ENCODE measurements at places on chromosomes 7 and 10. TPM values are rescaled to one million over a fixed set of nuclear protein-coding genes. Genes with fewer than 3 reads are reported as not detected.
A peak's percentile ranks its signal among the peaks of the same experiment; 100 is the strongest.

The FGL2 gene
- total RNA-seq, result 8.8 TPM

The GPRIN2 gene
- total RNA-seq, result not detected

DNA sequence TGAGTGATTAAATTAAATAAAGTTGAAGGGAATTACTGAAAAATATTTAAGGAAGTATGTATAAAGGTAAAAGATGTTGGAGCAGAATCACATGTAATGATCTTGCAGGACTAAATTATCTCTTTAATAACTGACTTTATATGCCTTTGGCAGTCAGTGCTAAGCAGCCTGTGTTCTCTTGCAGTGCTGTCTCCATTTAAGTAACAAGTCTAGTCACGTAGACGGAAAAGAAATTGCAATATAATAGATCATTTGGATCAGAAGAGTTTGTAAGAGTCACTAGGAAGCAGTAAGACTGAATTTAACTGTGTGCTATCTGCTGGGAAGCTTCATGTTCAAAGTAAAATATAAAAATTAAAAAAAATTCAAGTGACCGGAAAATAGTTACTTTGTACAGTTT lies 21.4 kb downstream of the BZW2 start:
- DNase-seq, result no peak

The TMEM176B gene
- total RNA-seq, result not detected

The PRKCQ gene
- not detected for total RNA-seq

DNA sequence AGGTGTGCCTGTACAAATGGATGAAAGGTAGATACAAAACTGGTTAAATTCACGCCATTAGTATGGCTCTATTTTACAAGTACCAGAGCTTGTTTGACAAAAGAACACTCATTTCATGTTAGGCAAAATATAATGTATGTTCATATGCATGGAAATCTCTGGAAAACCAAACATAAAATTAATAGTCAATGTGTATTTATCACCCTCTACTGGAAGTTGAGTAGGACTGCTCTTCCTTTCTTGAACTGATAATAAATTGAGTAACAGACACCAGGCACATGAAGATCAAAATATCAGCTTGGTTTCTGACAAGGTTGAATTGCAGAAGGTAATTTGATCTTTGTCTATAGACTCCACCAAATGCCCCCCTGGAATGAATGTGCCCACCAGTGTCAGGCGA lies 19.8 kb upstream of the AKR1B1 start:
- peak; percentile 27 for DNase-seq

The PLPP4 gene
- total RNA-seq, result 0.46 TPM

The DGKB gene
- total RNA-seq, result under 0.01 TPM

GRCh38 chr10:96720422-96721206 lies at the start of gene PIK3AP1:
TSS of gene PIK3AP1 (minus strand) at chr10:96720514. CDS start at chr10:96720394, 120 bp downstream.
- no peak for DNase-seq

DNA sequence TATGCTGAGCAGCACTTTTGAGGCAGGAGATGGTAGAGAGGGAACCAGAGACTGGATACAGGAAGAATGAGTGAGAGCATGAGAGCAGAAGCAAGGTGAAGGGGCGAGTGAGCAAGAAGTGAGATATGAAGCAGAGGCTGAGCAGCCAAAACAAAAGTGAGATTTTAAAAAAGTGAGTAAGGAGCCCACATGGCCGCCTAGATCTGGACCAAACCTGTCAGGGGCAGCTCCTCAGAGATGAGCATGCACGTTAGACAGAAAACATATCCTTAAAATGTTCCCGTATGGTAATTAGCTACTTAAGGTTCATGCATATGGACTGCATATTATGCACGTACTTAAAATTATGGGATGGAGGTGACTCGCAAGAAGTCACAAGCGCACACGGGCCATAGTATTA lies 22.5 kb downstream of the TMEM176A start:
- DNase-seq, result no peak

GRCh38 chr10:50991456-50992355 lies 82.6 kb upstream of the PRKG1 start:
- DNase-seq, result peak; percentile 31

GRCh38 chr10:13563481-13564445 lies 23.0 kb upstream of the PRPF18 start:
- no peak for DNase-seq

GRCh38 chr10:16195178-16195769 lies 241.5 kb upstream of the PTER start:
- peak; percentile 14 for DNase-seq

The SPDYE2 gene
- total RNA-seq, result not detected

- DNase-seq, result no peak
Observed at GRCh38 chr10:36703179-36703578, 422.2 kb upstream of the ANKRD30A start.

The GATA3 gene
- not detected for total RNA-seq

DNA sequence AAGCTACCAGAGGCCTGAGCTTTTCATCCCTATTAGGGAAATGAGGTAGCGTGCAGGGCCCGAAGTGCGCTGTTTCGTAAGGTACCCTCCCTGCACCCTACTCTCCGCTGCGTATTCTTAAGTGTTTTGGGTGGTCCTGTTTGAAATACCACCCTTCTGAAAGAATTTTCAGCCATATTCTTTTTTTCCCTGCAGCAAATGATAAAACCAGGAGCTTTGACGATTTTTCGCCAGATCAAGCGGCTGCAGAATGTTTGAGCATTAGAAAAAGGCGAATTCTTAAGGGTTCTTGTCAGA lies 1.2 kb downstream of the RSBN1L start:
- no peak for DNase-seq

GRCh38 chr10:110278562-110279406 lies 25.9 kb downstream of the SMNDC1 start:
- no peak for DNase-seq

GRCh38 chr7:35694161-35694783 lies 663 bp downstream of the HERPUD2 start:
- DNase-seq, result no peak

GRCh38 chr7:47583739-47584535 lies 2.0 kb upstream of the TNS3 start:
- no peak for DNase-seq

Data from LHCN-M2 (cell line).